ENCODE measurements at places on chromosomes 4 and X. TPM values are rescaled to one million over a fixed set of nuclear protein-coding genes. Genes with fewer than 3 reads are reported as not detected.
A peak's percentile ranks its signal among the peaks of the same experiment; 100 is the strongest.

DNA sequence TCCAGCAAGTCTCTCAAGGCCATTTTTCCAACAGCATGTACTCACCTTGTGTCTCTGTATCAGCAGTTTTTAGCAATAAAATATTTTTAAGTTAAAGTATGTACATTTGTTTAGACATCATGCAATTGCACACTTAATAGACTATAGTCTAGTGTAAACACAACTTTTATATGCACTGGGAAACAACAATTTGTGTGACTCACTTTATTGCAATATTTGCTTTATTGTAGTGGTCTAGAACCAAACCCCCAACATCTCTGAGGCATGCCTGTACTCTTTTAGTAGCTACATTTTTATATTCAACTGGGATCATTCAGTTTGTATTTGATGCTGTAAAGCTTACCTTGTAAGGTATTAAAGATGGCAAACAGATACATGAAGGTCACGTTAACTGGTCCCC lies 14.7 kb upstream of the PHKA2 start:
- DNase-seq: no peak

DNA sequence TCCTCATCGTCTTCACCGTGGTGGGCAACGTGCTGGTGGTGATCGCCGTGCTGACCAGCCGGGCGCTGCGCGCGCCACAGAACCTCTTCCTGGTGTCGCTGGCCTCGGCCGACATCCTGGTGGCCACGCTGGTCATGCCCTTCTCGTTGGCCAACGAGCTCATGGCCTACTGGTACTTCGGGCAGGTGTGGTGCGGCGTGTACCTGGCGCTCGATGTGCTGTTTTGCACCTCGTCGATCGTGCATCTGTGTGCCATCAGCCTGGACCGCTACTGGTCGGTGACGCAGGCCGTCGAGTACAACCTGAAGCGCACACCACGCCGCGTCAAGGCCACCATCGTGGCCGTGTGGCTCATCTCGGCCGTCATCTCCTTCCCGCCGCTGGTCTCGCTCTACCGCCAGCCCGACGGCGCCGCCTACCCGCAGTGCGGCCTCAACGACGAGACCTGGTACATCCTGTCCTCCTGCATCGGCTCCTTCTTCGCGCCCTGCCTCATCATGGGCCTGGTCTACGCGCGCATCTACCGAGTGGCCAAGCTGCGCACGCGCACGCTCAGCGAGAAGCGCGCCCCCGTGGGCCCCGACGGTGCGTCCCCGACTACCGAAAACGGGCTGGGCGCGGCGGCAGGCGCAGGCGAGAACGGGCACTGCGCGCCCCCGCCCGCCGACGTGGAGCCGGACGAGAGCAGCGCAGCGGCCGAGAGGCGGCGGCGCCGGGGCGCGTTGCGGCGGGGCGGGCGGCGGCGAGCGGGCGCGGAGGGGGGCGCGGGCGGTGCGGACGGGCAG lies 792 bp downstream of the ADRA2C start:
- peak; percentile 60 for DNase-seq

DNA sequence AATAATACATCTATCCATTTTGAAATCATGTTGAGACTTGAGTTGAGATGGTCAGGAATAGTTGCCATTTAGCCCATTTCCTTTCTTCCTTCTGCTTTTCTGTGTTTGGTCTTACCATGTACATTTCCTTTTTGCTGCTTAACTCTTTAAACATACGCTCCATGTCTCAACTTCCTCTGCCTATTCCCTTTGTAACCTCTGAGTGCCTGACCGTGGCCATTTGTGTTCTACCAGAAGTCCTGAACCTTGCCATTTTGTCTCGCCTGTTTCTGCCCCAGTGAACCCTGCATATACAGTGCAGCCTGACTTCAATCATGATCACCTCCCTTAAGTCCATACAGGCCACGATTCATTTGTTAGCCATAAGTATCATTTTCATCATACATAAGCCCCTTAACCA lies 169.0 kb downstream of the RAPGEF2 start:
- DNase-seq: no peak

DNA sequence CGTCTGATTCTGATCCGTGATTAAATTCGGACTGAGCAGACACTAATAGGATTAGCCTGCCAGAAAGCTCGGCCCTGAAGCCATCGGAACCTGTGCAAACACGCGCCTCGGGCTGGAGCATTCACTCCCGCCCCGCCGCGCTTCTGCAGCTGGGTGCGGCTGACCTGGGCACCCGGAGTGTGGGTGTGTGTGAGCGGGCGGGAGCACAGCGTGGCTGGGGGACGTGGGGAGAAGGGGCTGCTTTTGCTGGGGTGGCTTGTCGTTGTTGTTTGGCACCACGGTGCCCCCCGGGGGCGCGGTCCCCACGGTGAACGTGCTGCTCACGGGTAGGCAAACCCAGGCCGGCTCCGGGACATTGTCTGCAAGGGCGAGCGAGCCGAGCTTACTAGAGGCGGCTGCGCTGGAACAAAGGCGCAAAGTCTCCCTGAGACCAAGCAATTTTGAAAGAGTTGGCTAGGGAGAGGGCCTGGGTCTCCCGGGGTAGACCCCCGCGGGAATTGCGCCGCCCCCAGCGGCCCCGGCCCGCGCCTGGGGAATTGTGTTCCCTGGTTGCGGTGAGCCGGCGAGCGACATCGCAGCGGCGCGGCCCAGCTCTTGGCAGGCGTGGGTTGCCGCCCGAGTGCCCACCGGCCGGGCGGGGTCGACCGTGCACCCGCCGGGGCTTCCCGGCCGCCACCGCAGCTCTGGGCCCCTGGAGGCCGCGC lies 1.4 kb downstream of the MAMLD1 start:
- DNase-seq: peak; percentile 52

DNA sequence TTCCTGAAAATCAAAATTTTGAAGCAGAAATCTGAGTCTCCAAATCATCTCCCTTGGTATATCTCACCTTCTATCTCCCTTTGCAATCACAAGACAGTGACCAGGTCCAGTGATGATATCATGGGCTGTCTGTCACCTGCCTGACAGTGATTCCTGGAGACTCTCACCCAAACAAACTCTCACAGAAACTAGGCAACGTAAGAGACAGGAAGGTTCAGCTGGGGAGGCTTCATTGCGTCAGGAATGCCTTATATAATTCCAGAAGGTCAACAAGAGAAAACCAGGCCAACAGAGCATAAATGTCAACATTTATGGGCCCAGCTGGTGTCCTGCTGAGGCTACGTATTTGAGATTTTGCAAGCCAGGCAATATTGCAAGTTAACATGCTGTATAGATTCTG lies 412.7 kb downstream of the KCNIP4 start:
- no peak for DNase-seq

DNA sequence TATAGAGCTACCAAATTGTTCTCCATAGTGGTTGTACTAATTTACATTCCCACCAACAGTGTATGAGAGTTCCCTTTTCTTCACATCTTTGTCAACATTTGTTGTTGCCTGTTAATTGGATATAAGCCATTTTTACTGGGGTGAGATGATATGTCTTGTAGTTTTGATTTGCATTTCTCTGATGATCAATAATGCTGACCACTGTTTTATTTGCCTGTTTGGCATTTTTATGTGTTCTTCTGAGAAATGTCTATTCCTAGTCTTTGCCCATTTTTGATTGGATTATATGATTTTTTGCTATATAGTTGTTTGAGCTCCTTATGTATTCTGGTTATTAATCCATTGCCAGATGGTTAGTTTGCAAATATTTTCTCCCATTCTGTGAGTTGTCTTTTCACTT lies 44.3 kb downstream of the ACTRT1 start:
- no peak for DNase-seq

DNA sequence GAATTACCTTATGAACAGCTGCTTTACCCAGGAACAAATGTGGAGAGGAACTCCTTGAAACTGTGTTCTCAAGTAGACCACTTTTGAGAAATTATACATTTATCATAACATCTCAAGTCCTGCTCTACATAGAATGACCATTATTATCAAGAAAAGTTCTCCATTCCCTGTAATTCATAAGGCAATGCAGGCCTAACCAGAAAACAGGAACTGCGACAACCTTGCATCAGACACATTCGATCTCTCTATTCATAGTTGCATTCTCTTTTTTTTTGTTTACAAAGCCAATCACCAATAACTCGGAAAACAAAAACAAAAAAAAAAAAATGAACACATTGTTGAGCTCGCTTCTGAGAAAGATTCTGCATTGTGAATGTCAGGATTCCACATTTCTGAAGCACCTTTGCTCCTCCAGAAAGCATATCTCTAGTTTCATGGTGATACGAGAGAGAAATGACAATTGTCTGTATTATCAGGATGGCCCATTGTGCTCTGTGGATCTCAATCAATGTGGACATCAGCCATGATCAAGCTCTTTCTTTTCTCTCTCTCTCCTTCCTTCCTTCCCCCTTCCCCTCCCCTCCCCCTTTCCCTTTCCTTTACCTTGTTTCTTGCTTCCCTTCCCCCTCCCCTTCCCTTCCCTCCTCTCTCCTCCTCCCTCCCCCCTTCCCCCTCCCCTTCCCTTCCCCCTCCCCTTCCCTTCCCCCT lies 32.4 kb upstream of the CD99 start:
- DNase-seq: no peak

GRCh38 chr4:155811083-155811482 lies 52.3 kb downstream of the GUCY1B1 start:
- DNase-seq: no peak

GRCh38 chrX:64394874-64395567 lies at the start of gene MTMR8:
MTMR8 (minus strand) TSS chrX:64395452; CDS start chrX:64395363, 89 bp downstream.
- DNase-seq: peak; percentile 89

DNA sequence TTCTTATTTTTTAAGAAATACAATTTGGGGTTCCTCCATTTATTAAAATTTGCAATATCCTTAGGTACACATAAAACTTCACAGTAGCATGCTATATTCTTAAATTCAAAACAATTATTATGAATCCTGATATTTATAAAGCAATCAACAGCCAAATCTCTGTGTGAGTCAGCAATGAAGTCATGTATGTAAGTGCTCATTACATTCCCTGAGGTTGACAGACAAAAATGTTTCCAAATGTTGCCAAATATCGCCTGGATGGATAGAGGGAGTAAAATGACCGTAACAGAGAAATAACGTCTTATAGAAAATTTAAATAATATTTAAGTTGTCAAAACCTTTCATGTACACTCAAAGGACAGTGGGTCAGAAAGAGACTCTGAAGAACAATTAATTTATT lies 220.0 kb downstream of the PCDH18 start:
- DNase-seq: no peak

- peak; percentile 36 for DNase-seq
These were observed 548 bp downstream of the TMEM164 start for GRCh38 chrX:110003167-110004156.

Gene CNKSR2
- 1.7 TPM for polyA plus RNA-seq

Gene PNMA3
- not detected for polyA plus RNA-seq

Data from stomach (tissue), 19 donors.